Activated CD4-positive, alpha-beta T cell treated with anti-CD3 and anti-CD28 coated beads, Interleukin-2, Interleukin-6, amounts not matched to agents 100 ng/mL and 50 ng/mL, durations not matched to agents 16 hours and 8 hours (primary cell): ENCODE measurements at places on chromosomes 13 and 19.

DNA sequence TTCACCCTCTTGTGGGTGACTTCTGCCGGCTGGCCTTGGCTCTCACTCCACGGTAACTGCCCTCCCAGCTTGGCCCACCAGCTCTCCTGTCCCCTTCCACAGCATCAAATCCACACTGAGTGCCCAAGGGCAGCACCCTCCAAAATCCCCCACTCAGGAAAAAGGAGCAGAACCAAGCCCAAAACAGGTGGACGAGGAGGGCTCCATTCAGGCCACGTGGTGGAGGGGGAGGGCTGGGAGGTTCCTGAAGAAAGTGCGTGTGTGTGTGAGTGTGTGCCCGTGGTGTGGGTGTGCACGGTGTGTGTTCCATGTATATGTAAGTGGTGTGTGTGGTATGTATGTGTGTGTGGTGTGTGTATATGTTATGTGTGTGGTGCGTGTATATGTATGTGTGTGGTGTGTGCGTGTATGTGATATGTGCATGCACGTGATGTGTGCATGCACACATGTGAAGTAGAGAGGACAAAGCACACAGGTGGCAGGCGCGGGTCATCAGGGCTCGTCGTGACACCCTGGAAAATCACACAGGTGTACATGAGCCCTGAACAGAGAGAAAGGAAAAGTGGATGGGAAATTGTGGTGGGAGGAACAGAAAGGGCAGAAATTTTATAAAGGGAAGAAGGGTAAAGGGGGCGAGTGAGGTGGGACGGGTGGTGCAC is 76.9 kb downstream of the COL4A1 start:
- DNase-seq = no peak

DNA sequence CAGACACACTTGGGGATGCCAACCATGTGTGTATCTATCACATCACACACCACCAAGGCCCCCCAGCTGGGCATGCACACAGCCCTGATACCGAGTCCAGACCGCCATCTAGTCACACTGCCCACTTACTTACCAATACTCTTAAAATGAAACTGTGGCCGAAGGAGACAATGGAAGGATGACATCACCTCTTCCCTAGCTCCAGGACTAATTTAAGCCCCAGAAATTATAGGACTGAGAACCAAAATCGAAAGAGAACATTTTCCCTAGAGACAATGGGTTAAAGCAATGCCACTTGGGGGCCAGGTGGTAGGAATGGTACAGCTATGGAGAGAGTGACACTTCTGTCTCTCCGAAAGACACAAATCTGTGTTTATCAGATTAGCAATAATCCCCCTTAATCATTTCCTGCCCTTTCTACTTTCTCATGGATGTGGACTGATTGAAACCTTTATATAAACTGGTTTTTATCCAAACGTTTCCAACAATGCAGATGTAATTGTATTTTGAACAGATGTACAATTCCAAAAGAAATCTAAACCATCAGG is 663 bp upstream of the GGACT start:
- DNase-seq = no peak

DNA sequence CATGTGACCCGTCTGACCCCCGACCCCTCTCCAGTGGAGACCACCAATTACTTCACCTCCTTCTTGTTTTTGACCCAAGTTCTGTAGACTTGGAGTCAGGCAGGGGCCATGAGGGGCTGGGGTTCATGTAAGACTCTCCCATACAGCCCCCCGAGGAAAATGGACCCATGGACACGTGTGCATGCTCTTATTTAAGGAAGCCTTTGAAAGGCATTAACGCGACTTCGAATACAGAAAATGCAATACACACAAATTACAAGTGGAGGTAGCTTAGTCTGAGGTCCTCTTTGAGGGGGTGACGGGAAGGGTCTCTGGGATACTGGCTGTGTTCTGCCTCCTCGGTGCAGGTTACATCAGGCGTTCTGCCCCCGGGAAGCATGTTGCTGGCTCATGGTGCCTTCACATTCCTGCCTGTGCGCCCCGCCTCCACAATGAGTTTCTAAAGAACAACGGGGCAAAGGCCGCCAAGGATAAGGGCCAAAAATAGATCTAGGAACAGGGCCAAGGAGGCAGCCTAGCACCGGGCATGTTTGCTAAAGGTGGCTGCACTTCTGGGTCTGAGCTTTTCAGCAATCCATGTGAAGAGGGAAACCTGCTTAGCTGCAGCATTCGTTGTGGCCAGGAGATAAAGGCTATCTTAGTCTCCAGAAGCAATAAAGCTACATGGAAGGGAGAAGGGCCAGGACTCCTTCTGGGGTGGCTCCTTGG is 54.5 kb downstream of the RAB20 start:
- DNase-seq = no peak

GRCh38 chr19:46896076-46896794 is 35.4 kb downstream of the ARHGAP35 start:
- no peak for DNase-seq

GRCh38 chr19:51036519-51036918 is 1.7 kb upstream of the KLK12 start:
- DNase-seq = no peak

- DNase-seq = peak; percentile 83
These were observed 4.9 kb downstream of the ARHGEF1 start for GRCh38 chr19:41887711-41888382.

GRCh38 chr19:56314018-56314380 is 640 bp downstream of the ZSCAN5A start:
- DNase-seq = no peak

DNA sequence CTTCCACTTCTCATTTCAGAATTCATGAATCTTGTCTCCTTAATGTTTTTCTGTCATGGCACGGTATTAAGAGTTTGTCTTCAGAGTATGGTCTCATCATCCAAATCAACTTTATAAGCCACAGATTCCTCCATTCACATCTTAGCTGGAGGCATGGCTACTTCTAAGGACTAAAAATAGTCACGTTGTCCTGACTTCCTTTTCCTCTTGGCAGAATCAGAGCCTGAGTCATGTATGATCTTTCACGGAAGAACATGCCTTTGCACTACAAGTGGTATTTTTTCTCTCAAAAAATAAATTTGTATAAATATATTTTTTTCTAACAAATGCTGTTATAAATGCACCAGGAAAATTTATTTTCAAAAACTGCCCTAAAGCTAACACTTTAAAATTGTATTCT is 71.4 kb downstream of the ALOX5AP start:
- no peak for DNase-seq
